OCI-M1 (cell line): ENCODE measurements at places on chromosomes 5 and 9.

- no peak for DNase-seq
These were observed 955 bp downstream of the QRFP start for GRCh38 chr9:130895481-130896232.

DNA sequence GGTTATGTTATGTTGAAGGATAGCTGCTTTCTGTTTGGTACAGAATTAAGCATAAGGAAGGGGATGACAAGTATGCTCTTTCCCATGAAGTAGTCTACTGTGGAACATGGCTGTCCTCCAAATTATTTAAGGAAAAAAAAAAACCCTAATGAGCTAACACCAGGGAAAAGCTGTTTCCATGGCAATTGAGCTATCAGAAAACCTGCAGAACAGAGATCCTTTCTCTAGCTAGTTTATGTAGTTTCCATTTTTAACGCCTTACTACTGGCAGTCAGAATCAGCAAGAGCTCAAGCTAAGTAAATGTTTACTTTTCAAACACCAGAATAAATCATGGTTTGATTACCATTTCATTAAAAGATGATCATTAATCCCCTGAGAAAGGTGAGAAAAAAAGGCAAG lies 287.4 kb upstream of the TARS1 start:
- no peak for DNase-seq

GRCh38 chr9:134955156-134955555 lies 37.4 kb upstream of the FCN1 start:
- DNase-seq = no peak

DNA sequence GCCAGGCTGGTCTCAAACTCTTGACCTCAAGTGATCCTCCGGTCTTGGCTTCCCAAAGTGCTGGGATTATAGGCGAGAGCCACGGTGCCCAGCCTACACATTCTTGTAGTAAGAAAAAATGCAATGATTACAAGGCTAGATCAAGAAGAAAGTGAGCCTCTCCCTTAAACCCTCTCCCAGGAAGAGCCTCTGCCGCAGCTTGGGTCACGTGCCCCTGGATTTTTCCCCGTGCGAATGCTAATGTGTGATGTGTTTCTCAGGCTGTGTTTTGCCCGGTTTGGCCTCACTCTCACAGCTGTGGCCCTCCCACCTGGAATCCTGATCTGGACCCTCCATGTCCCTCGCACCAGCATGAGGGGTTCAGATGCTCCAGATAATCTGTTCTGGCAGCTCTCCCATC lies 6.9 kb downstream of the PLPP7 start:
- DNase-seq = no peak

GRCh38 chr9:16461851-16462250 lies 408.6 kb downstream of the BNC2 start:
- no peak for DNase-seq

- no peak for DNase-seq
These were observed 13.9 kb upstream of the ADAMTSL1 start for GRCh38 chr9:18459962-18460584.

- DNase-seq = no peak
These were observed 195.8 kb upstream of the TBCA start for GRCh38 chr5:77971776-77972468.

- no peak for DNase-seq
These were observed 1860.0 kb upstream of the WWC1 start for GRCh38 chr5:166431456-166431855.

DNA sequence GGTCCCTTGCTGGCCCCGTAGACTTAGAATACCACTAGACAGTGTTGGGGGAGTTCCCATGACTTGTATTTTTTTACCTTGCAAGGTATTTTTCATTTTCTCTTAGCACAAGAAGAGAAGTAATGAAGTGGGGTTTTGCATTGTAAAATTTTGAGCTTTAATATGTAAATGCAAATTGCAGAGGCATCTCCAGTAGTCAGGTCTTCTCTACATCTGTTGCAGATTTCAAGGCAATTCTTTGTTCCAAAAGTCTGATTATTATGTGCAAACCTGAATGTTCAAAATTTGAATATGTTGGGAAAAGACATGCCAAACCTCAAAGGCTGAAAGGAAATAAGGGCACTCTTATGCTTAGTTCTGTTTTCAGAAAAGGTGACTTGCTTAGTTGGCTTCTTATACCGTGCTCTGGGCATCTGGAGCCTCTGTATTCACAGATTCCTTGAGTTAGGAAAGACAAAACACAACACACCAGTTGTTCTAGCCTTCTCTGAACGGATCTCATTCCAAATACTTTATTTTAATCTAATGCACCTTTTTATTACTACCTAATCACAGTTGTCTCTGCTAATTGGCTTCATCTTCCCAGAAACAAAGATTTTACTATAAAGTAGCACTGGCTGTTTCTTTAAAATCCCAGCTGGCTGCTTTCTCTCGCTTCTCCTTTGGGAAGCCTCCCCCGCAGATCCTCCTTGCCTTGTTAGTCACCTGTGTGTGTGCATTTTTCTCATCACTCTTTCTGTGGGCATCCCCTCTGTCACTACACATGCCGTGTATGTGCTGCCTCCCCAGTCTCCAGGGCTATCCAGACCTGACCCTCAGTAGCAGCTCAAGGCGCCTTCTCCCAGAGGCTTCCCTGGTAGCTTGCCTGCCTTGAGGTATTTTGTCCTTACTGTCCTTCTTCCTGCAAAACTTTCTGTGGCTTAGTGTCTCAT lies 138.2 kb downstream of the TLE4 start:
- no peak for DNase-seq

GRCh38 chr5:147062427-147062826 lies 172.4 kb upstream of the STK32A start:
- no peak for DNase-seq

GRCh38 chr5:138850865-138851435 lies 24.2 kb downstream of the LRRTM2 start:
- no peak for DNase-seq

GRCh38 chr9:110125763-110126351 lies 82.1 kb downstream of the C9orf152 start:
- DNase-seq = no peak

GRCh38 chr5:108953940-108954339 lies 206.2 kb downstream of the FER start:
- peak; percentile 76 for DNase-seq

DNA sequence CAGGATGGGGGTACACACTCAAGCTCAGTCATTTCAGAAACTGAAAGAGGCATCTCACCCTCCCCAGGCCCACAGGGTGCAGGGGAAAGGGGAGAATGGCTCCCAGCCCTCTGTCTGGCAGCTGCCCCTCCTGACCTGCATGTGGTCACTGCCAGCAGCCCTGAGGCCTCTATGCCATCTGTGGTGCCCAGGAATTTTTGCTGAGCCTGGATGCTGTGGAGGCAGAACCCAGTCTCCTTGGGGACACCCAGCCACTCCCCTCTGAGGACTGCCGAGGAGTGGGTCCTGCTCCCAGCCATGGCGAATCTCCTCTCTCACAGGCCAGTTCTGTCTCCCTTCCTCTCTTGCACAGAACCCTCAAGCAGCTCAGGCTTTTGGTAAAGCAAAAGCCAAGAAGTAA lies 104.0 kb upstream of the ALDH1B1 start:
- DNase-seq = no peak

DNA sequence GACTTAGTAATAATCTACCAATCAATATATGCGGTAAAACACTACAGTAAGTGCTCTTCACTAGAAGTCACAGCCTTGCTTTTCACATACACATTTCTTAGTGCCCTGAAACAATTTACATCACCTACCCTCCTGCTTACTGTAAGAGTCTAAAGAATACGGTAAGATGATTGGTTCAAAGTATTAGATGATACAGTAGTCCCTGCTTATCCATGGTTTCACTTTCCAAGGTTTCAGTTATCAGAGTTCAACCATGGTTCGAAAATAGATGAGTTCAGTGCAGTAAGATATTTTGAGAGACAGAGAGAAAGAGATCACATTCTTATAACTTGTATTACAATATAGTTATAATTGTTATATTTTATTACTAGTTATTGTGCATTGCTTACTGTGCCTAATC lies 83.0 kb downstream of the CPLANE1 start:
- peak; percentile 45 for DNase-seq

GRCh38 chr9:87675906-87676515 lies 49.9 kb upstream of the CTSL start:
- DNase-seq = no peak

DNA sequence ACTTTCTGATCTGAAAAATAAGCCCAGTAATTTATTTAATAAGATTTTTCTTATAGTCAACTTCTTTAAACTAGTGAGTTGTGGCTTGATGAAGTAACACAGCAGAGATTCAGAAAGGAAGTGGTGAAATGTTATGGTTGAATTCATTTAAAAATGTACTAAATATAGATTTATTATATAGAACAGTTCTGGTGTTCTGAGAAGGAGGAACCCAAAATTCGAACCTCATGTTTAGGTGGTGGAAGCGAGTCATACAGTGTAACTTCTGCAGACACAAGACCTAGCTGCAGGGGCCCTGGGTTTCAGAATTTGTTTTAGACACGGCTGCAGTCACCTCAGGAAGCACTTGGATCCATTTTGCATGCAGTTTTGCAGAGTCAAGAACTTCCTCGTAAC lies 188.2 kb downstream of the TRIO start:
- no peak for DNase-seq

GRCh38 chr5:36158144-36158543 lies 6.2 kb downstream of the SKP2 start:
- DNase-seq = peak; percentile 5

- no peak for DNase-seq
These were observed 97.3 kb downstream of the SLF1 start for GRCh38 chr5:94715768-94716167.

DNA sequence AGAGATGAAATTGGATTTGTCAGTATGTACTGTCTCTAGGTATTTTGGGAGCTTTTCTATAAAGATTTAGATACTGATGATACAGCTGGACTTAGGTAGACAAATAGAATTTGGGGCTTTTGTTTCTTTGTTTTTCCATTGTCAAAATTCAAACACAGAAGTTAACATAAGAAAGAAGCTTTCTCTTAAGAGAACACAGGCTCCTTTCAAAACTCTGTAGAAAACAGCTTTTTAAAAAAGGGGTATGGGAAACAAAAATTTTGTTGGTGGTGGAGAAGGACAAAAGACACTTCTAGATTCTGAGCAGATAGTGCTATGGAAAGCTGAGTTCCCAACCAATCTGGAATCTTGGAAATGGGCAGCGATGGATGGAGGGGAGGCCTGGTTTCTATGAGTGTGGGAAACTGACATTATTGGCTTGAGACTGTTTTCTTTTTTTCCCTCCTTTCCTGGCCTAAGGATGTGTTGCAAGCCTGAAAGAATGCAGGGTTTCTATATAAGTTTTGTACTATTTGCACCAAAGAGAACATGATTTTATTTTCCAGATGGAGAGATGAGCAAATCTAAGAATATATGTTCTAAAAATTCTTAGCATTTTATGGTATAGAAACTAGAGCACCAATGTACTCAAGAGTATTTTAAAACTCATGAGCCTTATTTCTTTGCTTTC lies 240.0 kb downstream of the PRR16 start:
- no peak for DNase-seq

- no peak for DNase-seq
These were observed 243.0 kb upstream of the PTGER4 start for GRCh38 chr5:40436535-40437237.

- no peak for DNase-seq
These were observed 24.9 kb upstream of the PIK3R1 start for GRCh38 chr5:68190619-68191018.
